ENCODE measurements at places on chromosomes 2 and 18.

DNA sequence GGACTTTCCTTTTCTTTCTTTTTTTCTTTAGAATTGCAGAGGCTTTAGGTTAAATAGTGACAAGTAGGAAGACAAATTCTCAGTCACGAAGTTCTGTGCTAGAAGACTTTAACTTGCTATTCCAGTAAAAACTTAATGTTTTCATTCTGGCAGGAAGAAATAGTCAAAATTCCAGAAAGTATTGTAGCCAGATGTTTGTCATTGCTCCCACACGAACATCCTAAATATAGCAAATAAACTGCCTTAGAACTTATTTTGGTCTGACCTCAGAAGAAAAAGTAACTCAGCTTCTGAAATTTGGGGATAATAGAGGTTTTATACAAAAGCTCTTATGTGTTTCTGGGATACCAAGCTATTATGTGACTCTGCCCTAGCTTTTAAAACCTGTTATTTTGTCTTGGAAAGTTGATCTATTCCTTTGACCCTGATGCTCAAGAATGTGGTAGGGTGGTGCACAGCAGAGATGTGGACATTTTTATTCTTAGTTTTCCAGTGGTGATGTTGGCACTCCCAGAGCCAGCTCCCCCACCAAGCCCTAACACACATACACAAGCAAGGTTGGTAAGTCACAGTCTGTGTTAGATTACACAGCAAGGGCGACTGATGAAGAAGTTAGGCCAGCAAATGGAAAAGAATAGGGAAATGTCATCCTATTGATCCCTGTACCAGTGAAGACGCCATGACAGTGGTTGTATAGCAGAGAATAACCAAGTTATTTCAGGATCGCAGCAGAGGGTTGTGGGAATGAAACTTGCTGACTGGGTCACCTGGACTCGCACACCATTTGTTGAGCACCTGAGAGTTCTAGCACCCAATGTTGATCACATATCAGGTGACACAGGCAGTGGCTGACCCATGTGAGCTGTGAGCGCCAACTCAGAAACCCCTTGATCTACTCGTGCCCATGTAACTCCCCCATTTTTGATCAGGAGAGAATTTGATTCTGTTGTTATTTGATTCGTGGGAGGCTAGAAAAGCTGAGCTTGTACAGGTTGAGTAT lies 23.7 kb downstream of the FARP2 start:
- DNase-seq: no peak

GRCh38 chr2:204743393-204743960 lies 198.2 kb downstream of the PARD3B start:
- DNase-seq: no peak

GRCh38 chr2:144461308-144461766 lies 58.6 kb downstream of the ZEB2 start:
- DNase-seq: no peak

- DNase-seq: no peak
These were observed 314.8 kb upstream of the ACVR2A start for GRCh38 chr2:147530033-147530432.

- DNase-seq: no peak
These were observed 216.1 kb upstream of the FSIP2 start for GRCh38 chr2:185522472-185522871.

GRCh38 chr2:71829008-71829407 lies 318.7 kb downstream of the CYP26B1 start:
- DNase-seq: no peak

DNA sequence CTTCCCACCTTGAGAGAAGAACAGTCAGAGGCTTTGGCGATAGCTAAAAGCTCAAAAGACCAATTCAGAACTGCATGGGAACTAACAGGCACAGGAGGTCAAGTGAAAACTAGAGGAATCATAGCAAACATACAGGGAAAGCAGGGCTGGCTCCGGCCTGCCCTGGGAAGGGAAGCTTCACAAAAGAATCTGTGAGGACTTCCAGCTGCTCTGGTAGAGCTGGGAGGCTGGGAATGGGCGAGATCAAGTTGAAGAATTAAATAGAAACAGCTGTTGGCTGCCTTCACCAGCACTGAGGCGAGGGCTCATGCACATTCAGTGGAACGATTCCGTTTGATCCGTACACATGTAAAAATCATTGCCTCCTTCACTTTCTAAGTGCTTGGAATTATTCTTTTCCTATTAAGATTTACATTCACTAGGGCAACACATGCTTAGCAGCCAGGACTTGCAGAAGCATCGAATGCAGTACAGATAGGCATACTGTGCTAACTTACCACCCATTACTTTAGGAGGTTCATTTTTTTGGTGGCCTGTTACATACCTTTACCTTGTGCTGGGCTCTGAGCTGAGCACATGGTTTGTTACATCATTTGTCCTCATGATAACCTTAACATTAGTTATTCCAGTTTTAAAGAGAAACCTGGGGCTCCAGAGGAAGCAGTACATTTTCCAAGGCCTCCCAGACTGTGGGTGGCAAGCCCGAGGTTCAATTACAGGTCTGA lies 125.4 kb upstream of the RNF152 start:
- no peak for DNase-seq

DNA sequence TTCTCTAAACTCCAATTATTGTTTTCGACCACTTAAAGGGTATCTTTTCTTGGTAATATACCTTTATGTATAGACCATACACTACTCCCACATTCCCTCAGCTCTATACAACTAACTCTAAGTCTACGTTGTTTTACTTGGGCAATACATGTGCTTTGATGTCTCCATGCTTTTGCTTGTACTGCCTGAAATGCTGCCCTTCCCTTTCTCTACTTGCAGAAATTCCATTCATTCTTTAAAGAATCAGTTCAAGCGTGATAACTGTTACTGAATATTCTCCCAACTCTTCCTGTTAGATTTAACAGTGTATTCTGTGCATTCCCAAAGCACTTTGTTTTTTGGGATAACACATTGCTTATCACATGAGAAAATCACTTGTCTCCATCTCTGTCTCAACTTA lies 157.0 kb upstream of the AQP4 start:
- no peak for DNase-seq

GRCh38 chr2:145595296-145595695 lies 1075.4 kb upstream of the ZEB2 start:
- DNase-seq: no peak

DNA sequence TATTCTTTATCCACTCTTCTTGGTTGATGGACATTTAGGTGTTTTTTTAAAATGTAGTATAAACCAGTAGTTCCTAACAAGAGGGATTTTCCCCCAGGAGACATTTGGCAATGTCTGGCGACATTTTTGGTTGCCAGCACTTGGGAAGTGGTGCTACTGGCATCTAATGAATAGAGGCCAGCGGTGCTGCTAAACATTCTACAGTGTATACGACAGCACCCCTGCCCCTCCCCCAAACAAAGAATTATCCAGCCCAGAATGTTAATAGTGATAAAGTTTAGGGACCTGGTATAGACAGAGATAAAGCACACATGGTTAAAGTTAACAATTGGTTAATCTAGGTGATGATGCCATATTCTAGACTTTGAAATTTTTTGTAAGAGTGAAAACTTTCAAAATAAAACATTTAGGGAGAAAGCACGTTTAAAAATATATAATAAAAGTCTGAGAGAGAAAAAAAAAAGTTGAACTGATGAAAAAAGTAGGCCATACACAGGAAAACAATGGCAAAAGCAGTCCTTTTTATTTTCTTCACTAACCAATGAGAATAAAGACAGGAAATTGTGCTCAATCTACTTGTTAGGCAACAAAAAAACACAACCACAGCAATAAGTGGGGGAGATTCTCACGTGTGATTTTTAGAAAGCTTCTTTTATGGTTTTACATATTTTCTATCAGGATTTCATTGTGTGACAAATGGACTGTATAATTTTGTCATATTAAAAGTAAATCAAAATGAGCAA lies 14.8 kb downstream of the FBXO48 start:
- DNase-seq: no peak

GRCh38 chr18:42891705-42892104 lies 223.8 kb downstream of the RIT2 start:
- DNase-seq: no peak

- DNase-seq: no peak
These were observed 320.0 kb downstream of the NCKAP5 start for GRCh38 chr2:133248264-133248663.

All from effector CD4-positive, alpha-beta T cell (primary cell).